ENCODE measurements at places on chromosomes 7 and 10.

- DNase-seq: no peak
Observed at GRCh38 chr7:155877167-155877566, 64.9 kb upstream of the SHH start.

DNA sequence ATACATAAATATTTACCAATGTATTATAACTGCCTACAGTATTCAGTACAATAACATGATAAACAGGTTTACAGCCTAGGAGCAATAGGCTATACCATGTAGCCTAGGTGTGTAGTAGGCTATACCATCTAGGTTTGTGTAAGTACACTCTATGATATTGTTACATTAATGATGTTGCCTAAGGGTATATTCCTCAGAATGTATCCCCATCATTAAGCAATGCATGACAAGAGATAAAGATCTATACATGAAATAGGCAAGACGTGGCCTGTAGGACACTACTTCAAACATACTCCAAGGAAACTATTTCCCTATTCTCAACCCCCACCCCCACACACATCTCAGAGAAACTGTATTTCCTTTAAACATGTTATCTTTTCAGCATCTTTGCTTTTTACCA is 15.3 kb upstream of the ADAM22 start:
- no peak for DNase-seq

DNA sequence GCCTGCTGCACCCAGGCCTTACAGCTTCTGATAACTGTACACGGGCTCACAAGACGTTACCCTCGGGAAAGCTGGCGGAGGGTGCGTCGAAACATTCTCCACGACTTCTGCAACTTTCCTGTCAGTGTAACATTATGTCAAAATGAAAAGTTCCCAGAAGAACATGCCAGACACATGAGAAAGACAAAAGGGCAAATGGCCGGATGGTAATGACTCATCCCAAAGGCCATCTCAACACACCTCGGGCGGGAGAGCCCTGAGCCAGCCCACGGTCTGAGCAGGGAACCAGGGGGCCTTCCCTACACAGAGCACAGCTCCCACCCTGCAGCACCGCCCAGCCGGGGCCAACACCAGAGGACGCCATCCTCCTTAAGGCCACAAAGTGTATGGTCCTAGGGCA is 118.7 kb downstream of the MAD1L1 start:
- DNase-seq: no peak

DNA sequence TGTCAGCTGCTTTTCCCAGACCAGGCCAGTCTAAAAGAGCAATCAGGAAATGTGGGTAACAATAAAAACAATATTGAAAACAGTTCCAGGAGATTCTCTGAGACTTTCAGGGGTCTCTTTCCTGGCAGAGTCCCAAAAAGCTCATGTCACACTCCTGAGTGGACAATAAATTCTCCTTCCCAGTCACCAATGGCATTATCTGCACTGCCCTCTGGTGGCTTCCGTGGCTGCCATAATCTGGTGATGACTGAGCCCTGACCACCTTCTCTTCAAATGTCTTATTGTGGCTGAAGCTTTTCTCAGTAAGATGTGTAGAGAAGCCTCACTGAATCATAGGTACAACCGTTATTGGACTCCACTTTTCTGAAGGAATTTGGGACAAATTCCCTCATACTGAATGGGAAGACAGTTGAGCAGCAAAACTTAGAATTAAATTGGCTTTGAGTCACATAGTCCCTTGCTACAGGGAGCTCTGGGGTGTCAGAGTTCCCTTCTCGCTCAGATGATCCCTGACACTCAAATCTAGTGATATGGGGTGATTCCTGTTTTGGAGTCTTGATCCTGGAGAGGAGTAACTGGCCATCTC is 24.4 kb upstream of the ASAH2 start:
- peak; percentile 23 for DNase-seq

- no peak for DNase-seq
Observed at GRCh38 chr7:138299066-138299465, 161.0 kb upstream of the TRIM24 start.

- DNase-seq: no peak
Observed at GRCh38 chr10:99461230-99461629, 30.8 kb upstream of the GOT1 start.

- no peak for DNase-seq
Observed at GRCh38 chr7:25189197-25189596, 39.1 kb downstream of the NPVF start.

- no peak for DNase-seq
Observed at GRCh38 chr10:45253183-45253914, 62.1 kb downstream of the OR13A1 start.

GRCh38 chr10:11886851-11887250 is 63.7 kb downstream of the PROSER2 start:
- DNase-seq: no peak

DNA sequence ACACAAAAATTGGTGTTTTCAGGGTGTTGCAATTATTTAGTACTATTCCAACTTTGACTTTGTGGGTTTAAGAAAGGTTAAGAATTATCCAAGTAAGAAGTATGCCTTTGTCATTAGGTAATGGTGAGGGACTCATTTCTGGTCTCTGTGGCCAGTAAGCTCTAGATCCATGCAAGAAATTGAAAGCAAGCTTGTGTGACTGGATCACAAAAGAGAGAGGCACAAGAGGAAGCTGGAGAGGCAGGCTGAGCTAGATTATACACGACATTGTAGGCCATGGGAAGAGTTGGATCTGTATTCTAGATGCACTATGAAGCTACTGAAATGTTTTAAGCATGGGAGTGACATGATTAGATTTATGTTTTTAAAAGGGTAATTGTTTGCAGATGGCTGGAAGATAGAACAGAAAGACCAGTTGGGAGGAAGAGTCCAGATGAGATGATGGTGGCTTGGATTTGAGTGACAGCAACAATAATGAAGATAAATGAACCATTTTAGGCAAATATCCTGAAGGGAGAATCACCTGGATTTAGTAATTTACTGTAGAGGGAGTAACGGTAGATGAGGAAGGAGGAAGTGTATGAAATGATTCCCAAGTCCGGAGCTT is 50.0 kb downstream of the CALD1 start:
- no peak for DNase-seq

DNA sequence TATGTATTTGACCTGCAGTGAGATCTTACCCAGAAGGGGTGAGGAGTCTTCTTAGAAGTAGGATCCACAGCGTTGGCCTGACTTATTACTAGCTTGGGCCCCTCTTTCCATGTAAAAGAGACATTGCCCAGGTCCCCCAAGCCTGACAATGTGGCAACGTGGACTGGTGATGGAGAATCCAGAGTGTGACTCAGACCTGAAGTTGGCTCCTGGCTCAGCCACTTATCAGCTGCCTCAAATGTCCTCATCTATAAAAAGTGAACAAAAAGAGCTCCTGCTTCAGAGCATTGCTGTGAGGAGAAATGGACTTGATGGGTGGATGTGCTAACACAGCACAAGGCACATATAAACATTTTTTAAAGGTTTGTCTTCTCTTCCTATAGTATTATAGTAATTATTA is 35.4 kb upstream of the TECTB start:
- DNase-seq: no peak

GRCh38 chr10:51405580-51406351 is 293.6 kb downstream of the CSTF2T start:
- DNase-seq: no peak

DNA sequence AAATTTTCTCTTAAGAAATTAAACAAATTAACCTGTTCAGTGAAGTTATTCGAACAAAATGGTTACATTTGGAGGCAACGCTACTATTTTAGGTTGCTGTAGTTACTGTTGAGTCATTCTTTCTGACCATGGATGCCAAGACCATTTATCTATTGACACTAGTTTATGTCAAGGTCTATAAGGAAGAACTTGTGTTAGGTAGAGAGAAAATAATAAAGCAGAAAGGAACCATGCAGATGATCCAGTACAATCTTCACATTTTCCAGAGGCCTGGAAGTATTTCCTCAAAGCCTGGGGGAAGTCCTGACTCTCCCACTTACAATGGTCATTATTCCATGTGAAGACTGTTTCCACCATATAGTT is 608.0 kb upstream of the GALNT17 start:
- no peak for DNase-seq

GRCh38 chr7:115005953-115006352 is 84.1 kb downstream of the MDFIC start:
- no peak for DNase-seq

DNA sequence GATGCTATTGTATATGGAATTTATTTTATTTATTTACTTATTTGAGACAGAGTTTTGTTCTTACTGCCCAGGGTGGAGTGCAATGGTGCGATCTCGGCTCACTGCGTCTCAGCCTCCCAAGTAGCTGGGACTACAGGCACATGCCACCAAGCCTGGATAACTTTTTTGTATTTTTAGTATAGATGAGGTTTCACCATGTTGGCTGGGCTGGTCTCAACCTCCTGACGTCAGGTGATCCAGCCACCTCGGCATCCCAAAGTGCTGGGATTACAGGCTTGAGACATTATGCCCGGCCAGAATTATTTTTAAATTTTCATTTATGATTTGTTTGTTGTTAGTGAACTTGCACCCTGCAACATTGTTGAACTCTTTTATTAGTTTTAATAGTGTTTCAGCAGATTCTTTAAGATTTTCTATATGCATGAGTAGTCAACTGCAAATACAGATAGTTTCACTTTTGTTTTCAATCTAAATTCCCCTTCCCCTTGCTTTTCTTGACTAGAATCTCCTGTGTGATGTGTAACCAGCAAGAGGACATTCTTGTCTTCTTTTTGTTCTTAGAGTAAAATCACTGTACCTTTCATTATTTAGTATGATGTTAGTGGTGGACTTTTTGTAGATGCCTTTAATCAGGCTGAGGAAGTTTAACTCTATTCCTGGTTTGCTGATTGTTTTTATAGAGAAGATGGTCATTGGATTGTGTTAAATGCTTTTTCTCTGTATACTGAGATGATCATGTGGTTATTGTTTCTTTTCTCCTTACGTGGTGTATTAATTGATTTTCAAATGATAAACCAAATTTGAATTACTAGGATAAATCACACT is 27.8 kb downstream of the ZNF33A start:
- DNase-seq: peak; percentile 58

GRCh38 chr7:139861803-139862202 is 32.7 kb downstream of the TBXAS1 start:
- DNase-seq: no peak

DNA sequence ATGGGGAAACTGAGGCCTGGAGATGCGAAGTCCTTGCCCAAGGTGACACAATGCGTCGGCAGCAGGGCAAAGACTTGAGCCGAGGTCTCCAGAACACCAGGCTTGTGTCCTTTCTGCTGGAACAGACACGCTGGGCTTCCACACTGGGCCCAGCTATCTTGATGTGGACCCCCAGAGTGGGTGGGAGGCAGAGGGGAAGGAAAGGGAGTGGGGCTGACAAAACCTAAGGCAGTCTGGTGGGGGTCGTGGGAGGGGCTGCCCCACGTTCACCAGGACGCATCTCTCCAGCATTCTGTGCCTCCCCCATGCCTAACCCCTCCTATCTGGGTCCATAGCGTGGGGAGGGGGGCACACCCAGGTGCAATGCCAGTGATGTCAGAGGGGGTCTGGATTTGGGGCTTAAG is 38.1 kb downstream of the PPIF start:
- DNase-seq: no peak

- no peak for DNase-seq
Observed at GRCh38 chr7:80510021-80510420, 1.8 kb downstream of the GNAT3 start.

DNA sequence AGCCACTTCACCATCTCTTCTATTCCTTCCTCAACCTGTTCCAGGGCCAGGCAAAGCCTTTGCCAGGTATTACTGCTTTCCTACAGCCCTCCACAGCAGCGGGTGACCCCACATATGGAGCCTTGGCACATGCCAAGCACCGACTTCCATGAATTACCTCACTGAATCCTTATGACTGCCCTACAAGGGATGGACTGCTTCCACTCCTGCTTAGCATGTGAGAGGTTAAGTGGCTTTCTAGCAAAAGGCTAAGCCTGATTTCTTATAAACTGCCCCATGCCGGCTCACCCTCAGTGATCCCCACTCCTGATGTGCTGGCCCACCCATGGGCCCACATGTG is 44.0 kb upstream of the PDLIM1 start:
- no peak for DNase-seq

DNA sequence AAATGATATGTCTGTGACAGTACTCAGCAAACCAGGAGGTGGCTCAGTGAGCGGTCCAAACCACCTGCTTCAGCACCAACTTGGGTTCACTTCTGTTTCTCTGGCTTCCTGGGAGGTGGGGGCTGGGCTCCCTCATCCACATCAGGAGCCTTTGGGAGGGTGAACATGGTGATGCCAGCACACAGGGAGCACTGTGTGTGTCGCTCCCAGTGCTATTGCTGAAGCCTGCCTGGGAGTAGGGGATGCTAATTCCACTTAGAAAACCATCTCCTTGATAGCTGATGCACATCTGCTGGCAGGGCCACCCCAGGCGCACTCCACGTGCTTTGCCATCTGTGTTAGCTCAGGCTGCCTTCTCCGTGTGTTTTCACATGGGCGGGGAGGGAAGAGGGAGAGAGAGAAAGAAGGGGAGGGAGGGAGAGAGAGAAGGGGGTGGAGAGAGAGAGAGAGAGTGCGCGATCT is 58.0 kb downstream of the RAMP3 start:
- no peak for DNase-seq

GRCh38 chr10:80160361-80161320 is 28.1 kb downstream of the PLAC9 start:
- DNase-seq: no peak

GRCh38 chr10:92080244-92080643 is 156.7 kb downstream of the BTAF1 start:
- DNase-seq: no peak

GRCh38 chr10:6062101-6062771 is at the start of gene IL2RA:
Gene IL2RA (minus strand): TSS chr10:6062367. CDS start chr10:6062151, 216 bp downstream.
- DNase-seq: peak; percentile 74

DNA sequence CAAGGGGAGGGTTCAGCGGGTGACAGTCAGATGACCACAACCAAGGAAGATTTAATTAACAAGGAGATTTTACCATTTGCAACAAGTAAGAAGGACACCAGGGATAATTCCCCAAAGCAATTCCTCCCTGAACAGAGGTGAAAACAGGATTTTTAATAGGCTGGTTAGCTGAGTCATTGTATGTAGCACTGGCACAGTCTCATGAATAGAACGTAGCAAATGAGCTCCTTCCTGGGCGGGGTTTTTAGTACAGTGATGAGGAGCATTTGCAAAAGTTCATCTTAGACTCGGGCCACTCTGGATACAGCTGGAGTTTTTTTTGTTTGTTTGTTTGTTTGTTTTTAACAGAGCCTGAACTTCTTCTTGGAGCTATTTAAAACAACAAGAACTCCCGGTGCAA is 39.0 kb downstream of the TAC1 start:
- no peak for DNase-seq

Measured in CD4-positive, alpha-beta T cell treated with Interleukin-17A for 1 hour (primary cell).